ENCODE measurements at places on chromosomes 11 and 22. TPM values are rescaled to one million over a fixed set of nuclear protein-coding genes. Genes with fewer than 3 reads are reported as not detected.

The NTM gene
- total RNA-seq: 224 TPM

The OR51B2 gene
- total RNA-seq: 0.46 TPM

The TTC36 gene
- total RNA-seq: 0.92 TPM

The MRGPRE gene
- total RNA-seq: not detected

The TYR gene
- total RNA-seq: not detected

The UCP2 gene
- total RNA-seq: 8.8 TPM

The HEPHL1 gene
- total RNA-seq: not detected

The MMP12 gene
- total RNA-seq: not detected

The CHRDL2 gene
- total RNA-seq: not detected

The CADM1 gene
- total RNA-seq: 366 TPM

The PRRG4 gene
- total RNA-seq: 0.46 TPM

The GVQW3 gene
- 39.0 TPM for total RNA-seq

The SLC6A5 gene
- 0.23 TPM for total RNA-seq

The KCNK4 gene
- total RNA-seq: 7.2 TPM

The TTC28 gene
- 33.7 TPM for total RNA-seq

The GRAMD1B gene
- total RNA-seq: 62.5 TPM

The ME3 gene
- 75.0 TPM for total RNA-seq

The PLAAT4 gene
- total RNA-seq: 10.6 TPM

The MIOX gene
- total RNA-seq: not detected

The SLC17A6 gene
- 134 TPM for total RNA-seq

The IGSF9B gene
- total RNA-seq: 40.8 TPM

The DDTL gene
- total RNA-seq: 3.9 TPM

The JAML gene
- 0.92 TPM for total RNA-seq

The MS4A14 gene
- total RNA-seq: not detected

The BIRC3 gene
- total RNA-seq: 4.4 TPM
